ENCODE measurements at places on chromosomes 3 and 15.

GRCh38 chr3:16060945-16061344 lies 113.5 kb upstream of the GALNT15 start:
- no peak for DNase-seq

GRCh38 chr3:188817103-188817934 lies 354.5 kb upstream of the TPRG1 start:
- no peak for DNase-seq

- DNase-seq: peak; percentile 57
Observed at GRCh38 chr15:58182460-58183163, 44.4 kb downstream of the AQP9 start.

DNA sequence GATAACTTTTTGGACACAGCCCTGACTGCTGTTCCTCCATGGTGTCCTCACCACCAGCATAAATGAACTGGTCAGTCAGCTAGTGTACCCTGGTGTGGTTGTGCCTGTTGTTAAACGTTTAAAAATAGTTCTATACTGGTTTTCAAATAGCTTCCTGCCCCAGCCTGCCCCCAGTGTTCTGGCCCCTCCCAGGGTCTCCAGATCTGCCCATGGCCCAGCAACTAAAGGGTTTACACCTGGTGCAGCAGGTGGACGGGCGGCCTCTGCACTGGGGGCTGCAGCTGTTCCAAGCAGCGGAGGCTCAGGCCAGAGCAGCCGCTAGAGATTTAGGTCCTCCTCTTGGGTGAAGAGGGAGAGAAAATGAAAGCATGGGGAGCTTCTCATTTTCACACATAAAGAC lies 6.1 kb upstream of the NR2E3 start:
- no peak for DNase-seq

DNA sequence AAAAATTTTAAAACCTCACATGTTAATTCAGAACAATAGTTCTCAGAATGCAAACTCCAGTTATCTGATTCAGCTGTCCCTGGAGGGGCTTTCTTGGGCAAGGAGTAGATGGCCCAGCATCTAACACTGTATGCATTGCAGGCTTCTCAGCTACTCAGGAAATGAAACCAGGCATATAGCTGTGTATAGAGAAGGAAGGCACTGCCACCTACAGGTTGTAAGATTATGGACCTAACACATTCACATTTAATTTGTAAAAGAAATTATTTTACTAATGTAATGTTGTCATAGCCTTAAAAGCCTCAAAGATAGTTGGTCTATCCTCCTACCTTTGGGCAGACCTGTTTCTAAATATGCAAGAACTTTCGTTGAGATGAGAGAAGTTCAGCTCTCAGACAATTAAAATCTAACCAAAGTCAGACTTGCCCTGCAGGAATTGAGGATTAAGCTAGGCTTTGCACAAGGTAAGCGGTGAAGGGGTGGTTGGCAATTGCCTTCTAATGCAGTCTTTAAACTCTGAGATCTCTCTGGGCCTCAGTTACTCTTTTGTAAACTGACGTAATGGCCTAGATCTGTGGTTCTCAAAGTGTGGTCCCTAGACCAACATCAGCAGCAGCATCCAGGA lies 132.8 kb upstream of the SLC24A5 start:
- DNase-seq: peak; percentile 56

DNA sequence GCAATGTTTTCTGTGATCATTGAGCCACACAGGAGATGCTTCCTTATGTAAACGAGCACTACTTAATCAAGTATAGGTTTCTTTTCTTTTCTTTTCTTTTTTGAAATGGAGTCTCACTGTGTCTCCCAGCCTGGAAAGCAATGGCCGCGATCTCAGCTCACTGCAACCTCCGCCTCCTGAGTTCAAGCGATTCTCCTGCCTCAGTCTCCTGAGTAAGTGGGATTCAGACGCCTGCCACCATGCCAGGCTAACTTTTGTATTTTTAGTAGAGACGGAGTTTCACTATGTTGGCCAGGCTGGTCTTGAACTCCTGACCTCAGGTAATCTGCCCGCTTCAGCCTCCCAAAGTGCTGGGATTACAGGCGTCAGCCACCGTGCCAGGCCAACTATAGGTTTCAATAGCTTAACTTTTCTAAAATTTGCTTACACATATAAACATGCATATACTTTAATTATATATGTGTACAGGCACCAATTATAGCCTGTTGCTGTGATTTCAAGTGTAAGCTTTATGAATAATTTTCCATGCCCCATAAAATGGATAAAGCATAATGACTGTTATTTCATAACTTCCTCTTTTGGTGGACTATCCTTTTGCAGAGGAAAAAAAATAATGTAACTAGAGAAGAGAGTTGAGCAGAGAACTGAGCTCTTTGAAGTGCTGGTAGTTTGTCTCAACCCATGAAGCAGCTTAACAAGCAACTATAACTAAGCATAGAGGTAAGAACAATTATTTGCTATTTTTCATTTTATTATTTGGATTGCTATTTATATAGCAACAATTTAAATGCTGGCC lies 24.8 kb upstream of the MBNL1 start:
- no peak for DNase-seq

DNA sequence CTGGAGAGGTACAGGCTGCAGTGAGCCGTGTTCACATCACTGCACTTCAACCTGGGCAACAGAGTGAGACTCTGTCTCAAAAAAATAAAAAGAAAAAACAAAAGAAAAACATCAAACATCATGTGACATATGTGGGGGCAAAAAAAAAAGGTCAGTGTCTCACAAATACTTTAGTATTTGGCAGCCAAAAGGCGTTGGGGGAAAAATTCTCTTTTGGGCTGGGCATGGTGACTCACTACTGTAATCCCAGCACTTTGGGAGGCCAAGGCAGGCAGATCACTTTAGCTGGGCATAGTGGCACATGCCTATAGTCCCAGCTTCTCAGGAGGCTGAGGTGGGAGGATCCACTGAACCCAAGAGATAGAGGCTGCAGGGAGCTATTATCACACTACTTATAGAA lies 47.6 kb downstream of the TMCC1 start:
- no peak for DNase-seq

DNA sequence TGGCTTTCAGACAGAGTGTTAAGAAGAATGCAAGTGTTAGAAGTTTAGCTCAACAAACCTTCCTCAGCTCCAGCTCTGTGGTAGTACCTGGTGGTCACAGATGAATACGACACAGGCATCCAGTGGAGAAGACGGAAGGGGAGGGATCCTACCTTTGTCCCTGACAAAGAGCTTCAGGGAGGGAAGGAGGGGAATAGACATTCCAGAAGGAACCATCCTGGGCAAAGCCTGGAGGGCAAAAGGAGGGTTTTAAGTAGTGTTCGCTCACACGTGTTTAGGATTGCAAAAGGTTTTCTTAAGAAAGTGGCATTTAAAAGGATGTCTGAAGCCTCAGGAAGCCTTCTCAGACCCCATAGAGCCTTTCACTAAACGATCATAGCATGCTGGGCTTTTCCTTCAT lies 2.8 kb downstream of the CHCHD4 start:
- no peak for DNase-seq

DNA sequence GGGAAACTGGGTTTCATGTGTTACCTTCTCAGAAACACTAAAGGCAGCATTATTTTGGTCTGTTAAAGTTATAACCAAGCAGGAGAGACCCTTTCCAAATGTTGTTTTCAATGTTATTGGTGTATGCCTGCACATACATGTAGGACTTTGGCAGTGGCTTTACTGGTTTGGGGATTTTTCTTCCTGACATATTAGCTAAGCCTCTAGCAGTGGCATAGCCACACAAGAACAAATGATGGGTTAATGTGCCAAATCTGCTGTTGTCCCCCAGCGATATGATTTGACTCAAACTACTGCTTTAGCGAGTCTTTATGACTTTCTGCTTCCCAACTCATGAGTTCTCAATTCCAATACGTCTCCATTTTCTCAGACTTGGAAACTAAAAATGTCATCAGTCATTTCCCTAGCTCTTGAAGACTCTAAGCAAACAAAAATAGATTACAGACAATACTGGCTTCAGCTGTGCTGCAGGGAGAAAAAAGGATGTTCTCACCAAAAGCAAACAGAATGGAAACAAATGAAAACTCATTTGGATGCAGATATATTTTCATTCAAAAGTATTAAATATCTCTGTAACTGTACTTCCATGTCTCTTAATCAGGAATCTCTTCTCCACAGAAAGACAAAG lies 29.6 kb downstream of the TPM1 start:
- no peak for DNase-seq

DNA sequence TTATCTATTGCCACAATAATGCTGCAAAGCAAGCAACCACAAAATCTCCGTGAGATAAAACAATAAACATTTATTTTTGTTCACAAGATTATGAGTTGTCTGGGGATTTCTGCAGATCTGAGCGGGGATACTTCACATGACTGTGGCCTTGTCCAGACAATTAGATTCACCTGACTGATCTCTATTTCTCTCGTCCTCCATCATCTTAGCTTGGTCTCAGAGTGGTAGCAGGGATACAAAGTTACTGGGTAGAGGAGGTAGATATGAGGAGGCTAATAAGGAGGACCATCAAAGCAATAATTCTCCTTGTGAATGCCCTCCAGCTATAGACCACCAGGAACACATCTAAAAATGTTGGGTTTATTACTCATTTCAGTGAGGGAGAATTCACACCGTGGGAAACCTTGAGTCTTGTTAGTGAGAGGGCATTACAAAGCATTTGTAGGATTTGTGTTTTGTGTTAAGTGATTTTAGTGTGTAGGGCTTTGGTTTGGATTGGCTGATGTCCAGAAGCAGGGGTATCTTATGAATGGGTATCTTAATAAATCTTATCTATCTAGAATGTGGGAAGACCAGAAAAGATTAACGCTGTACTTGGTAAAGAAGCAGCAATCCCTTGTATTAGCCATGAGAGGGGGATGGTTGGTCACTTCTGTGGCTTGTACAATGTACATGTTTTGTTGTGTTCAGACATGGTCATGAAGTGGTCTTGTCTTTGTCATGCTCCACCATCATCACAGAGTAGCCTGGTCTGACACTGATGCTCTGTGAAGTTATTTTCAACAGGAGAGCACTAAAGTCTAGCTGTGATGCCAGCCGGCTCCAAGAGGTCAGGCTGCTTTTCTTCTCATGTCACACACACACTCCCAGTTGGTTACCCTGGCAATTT lies 287.6 kb upstream of the STT3B start:
- DNase-seq: no peak

DNA sequence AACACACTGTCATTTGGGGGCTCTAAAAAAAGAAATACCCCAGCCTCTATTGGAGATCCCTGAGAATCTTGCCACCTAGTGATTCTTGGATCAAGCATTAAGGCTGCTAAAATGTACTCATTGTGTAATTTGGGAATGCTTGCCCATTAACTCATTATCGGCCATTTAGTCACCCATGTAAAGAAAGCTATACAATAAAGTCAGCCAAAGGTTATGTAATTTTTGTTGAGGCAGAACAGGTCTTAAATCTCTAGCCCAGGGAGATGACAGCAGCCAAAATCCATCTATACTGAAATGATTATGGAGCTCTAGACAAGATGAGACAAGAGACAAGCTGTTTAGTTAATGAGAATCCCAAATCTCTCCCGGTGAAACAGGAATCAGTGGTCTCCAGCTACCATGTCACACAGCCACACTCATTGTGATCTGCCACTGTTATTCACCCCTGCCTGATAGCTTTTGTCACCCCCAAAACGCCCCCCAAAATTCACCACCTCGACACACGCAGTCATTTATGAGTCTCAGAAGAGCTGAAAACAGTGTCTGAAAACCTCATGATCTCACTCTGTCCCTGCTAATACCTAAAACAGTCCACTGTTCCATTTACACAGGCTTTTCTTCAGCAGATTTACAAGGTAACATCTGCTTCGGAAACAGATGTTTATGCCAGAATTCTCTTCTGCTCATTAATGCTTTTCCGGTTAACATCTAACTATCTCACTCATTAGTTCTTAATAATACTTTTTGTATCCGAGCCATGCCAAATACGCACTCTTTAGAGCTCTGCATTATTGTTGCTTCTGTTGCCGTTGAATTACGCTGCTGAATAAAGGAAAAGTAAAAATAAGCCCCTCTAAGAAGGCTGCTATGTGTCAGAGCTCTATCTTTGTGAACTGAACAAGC lies 138.5 kb downstream of the RORA start:
- no peak for DNase-seq

DNA sequence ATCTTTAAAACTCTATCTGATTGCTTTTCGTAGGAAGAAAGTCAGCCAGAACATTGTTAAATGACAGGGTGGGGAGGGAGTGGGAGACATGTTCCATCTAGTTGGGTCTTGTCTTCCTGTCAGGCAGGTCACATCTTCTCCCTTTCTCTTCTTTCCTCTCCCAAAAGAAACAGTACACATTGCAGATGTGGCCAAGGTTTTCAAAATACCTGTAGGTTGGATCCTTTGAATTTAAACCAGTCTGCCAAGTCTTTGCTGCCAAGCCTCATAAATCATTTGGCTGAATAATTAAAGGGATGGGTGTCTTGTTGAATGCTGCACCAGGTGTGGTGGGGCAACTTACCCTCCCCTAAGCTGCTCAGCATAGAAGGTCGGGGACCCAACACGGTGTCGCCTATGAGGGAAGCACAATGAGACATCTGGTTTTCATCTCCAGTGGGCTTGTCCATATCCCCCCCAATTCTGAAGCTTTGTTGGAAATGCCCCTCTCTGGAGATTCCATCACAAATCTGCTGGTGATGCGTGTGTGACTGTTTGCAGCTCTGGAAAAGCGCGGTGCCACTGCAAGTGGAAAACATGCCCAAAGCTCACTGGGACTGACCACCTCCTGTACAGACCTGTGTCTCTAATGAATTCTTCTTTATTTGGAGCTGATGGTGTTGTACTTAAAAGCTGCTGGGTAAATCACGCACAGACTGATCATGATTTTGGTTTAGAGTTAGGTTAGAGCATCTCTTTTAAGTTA lies 112.6 kb downstream of the FILIP1L start:
- DNase-seq: no peak

GRCh38 chr15:76636059-76636458 lies 269.1 kb downstream of the SCAPER start:
- DNase-seq: no peak

GRCh38 chr3:112568642-112569041 lies 6.8 kb downstream of the SLC35A5 start:
- DNase-seq: no peak

DNA sequence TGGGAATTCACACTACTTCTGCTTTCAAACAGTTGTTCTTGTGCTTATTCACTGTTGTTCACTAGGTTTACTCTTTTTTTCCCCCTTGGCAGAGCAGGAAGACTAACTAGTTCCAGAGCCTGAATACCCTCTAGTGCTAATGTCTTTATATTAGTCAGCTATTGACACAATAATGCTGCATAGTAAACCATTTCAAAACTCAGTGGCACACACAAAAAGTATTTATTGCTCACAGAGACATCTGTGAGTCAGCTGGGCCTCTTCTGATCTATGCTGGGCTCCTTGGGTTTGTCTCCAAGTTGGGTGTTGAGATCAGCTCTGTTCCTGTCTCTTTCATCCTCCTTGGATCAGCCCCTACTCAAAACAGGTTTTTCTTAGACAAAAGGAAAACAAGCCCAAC lies 51.1 kb downstream of the RSRC1 start:
- no peak for DNase-seq

- DNase-seq: no peak
Observed at GRCh38 chr15:67174864-67175573, 79.4 kb downstream of the AAGAB start.

GRCh38 chr3:138498991-138499390 lies 64.6 kb downstream of the ESYT3 start:
- DNase-seq: no peak
